Karpas-422 (cell line): ENCODE measurements at places on chromosomes 5 and 9. TPM values are rescaled to one million over a fixed set of nuclear protein-coding genes. Genes with fewer than 3 reads are reported as not detected.

ANKRD34B gene
- not detected in 2 replicates for total RNA-seq

SLC25A51 gene
- 22.9 and 44.2 TPM in 2 replicates for total RNA-seq

C5 gene
- total RNA-seq, result 6.2 and 10.2 TPM in 2 replicates

- DNase-seq, result no peak
These were observed 39.2 kb downstream of the IRF1 start for GRCh38 chr5:132451387-132451786.

DNA sequence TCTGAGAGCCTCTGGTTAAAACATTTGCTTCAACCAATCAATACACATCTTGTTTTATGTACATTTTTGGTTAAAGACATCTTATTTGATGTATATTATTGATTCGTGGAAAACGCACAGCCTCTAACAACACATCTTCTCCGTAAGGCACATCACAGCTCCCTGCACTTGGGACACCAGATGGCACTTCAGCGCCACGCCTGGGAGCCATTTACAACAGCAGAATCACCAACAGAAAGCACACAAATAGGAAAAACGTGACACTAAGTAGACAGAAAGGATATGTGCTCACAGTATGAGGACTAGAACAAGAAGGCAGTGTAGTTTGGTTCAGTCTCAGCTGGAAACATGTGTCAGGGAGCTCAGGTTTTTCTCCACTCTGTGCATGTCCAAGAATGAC, 199.7 kb downstream of the ROR2 start:
- DNase-seq, result no peak

DNA sequence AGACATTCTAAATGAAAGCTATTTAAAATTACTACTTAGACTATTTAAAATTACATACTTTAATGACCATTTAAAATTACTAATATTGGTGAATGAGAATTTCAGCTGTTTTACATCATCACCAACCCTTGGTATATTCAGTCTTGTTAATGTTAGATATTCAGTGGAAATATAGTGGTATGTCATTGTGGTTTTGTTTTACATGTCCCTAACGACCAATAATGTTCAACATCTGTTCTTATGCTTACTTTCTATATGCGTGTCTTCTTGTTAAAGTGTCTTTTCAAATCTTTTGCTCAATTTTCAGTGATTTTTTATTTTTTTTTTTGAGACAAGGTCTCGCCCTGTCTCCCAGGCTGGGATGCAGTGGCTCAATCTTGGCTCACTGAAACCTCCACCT, 279.3 kb upstream of the TARS1 start:
- no peak for DNase-seq

DNA sequence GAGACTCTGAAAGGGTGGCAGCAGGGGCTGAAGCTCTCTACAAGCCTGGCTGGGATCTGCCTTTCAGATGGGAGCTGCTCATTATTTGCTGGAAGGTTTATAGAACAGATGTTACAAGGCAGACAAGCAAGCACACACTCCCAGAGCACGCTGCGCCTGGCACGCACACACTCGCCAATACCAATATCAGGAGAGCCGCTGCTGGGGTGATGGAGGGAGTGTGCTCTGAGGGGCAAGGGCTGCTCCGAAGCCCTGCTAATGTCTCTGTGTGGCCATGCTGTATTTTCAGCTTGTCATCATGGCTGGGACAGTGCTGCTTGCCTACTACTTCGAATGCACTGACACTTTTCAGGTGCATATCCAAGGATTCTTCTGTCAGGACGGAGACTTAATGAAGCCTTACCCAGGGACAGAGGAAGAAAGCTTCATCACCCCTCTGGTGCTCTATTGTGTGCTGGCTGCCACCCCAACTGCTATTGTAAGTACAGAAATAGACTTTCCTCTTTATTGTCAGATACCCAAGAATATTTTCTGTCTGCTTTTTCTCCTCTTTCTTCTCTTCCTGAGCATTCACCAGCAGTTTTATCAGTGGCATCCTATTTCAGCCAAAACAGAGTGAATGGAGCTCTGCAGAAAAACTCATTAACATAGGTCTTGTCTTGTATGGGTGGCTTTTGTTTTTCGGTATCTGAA, 115.1 kb downstream of the BAAT start:
- no peak for DNase-seq
